ENCODE measurements at places on chromosomes 1 and 21. TPM values are rescaled to one million over a fixed set of nuclear protein-coding genes. Genes with fewer than 3 reads are reported as not detected.

The NBPF4 gene
- not detected for total RNA-seq

The CASZ1 gene
- 5.7 TPM for total RNA-seq

DNA sequence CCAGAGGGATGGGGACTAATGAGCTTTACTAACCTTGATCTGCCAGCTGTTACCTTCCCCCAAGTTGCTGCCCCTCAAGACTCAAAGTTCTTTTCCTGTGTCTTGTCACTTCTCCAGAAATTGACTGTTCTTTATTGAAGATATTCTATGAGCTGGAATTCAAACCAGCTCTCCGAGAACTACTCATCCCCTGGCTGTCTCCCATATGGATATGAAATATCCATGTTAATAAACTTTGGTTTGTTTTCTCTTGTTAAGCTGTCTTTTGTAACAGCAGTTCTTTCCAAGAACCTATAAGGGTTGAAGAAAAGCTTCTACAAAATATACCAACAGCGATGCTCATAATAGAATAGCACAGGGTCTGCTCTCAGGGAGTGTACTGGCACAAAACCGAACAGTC is 77.0 kb downstream of the CAMK2N1 start:
- ATAC-seq = no peak

- ATAC-seq = no peak
Measured at GRCh38 chr1:45272913-45273371, 53.8 kb upstream of the HPDL start.

DNA sequence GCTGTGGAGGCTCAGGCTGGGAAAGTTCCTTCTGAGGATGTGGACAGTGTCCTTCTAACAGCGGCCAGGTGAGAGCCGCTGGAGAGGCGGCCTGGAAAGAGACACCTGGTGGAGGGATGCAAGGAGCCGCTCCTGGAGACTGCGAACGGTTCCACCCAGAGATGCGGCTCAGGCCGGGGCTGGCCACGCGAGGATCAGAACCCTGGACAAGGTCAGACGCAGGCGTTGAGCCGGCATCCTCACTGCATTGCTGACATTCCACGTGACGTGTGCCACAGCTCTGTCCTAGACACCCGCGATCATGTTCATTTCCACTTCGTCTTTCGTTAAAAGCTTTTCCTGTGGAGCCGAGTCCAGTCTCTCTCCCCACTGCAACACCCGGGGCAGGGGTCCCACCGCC is 28.8 kb downstream of the CFAP74 start:
- ATAC-seq = no peak

Data from motor neuron (in vitro differentiated cells).